Lung (tissue), 17 donors: ENCODE measurements at places on chromosomes 1 and 21.

GRCh38 chr1:74375376-74375775 is 137.0 kb downstream of the LRRC53 start:
- H3K27me3 ChIP-seq, result no peaks in the 10 kb centered on the region
- no peaks in the 10 kb centered on the region for H3K4me1 ChIP-seq
- peak overlapping the region; percentile 29 for H3K27ac ChIP-seq
- no peaks in the 10 kb centered on the region for H3K36me3 ChIP-seq
- DNase-seq, result no peak

GRCh38 chr1:233907151-233907550 is 2.7 kb downstream of the SLC35F3 start:
- peaks cover 37% of the 10 kb centered on the region for H3K27me3 ChIP-seq
- H3K36me3 ChIP-seq, result no peaks in the 10 kb centered on the region
- no peak overlapping the region for H3K27ac ChIP-seq
- DNase-seq, result no peak
- H3K4me1 ChIP-seq, result no peaks in the 10 kb centered on the region
- no peak overlapping the region for H3K4me3 ChIP-seq

- H3K27ac ChIP-seq, result peak overlapping the region; percentile 66
- no peaks in the 10 kb centered on the region for H3K27me3 ChIP-seq
- peaks cover 9% of the 10 kb centered on the region for H3K4me1 ChIP-seq
- no peaks in the 10 kb centered on the region for H3K36me3 ChIP-seq
These were observed 183.3 kb upstream of the TMEM51 start for GRCh38 chr1:14970115-14970798.

- H3K27ac ChIP-seq, result no peak overlapping the region
- no peak overlapping the region for H3K4me3 ChIP-seq
- DNase-seq, result peak; percentile 10
- no peaks in the 10 kb centered on the region for H3K27me3 ChIP-seq
- H3K36me3 ChIP-seq, result no peaks in the 10 kb centered on the region
- no peaks in the 10 kb centered on the region for H3K4me1 ChIP-seq
These were observed 1.3 kb downstream of the IGSF9 start for GRCh38 chr1:159943908-159944622.

GRCh38 chr1:25707280-25708016 is 90.9 kb downstream of the MAN1C1 start:
- H3K27ac ChIP-seq, result peak overlapping the region; percentile 39
- no peaks in the 10 kb centered on the region for H3K27me3 ChIP-seq
- DNase-seq, result no peak
- no peaks in the 10 kb centered on the region for H3K36me3 ChIP-seq

- no peak overlapping the region for H3K4me3 ChIP-seq
- H3K27ac ChIP-seq, result no peak overlapping the region
- no peak for DNase-seq
- H3K4me1 ChIP-seq, result no peaks in the 10 kb centered on the region
- H3K36me3 ChIP-seq, result peaks cover 21% of the 10 kb centered on the region
These were observed 16.3 kb downstream of the PHGDH start for GRCh38 chr1:119727991-119728390.
